Effector memory CD4-positive, alpha-beta T cell (primary cell): ENCODE measurements at places on chromosomes 1 and 21.

DNA sequence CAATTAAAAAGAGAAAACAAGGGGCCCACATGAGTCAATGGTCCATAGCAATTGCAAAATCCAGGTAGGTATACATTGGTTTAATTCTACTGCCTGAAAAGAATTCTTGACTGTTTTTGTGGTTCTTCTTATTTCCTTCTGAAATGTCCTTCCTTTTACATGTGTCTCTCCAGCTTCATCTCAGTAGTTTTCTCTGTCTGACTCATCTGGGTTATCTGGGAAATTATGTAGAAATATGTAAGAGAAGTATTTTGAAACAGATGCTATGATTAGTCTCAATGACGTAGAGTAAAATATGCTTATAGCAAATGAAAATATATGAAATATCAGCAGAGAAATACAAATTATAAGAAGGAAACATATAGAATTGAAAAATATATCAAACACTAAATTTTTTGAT, 953.2 kb downstream of the BRINP3 start:
- DNase-seq, result no peak

- DNase-seq, result no peak
Observed at GRCh38 chr1:112743174-112744008, 28.3 kb upstream of the PPM1J start.

DNA sequence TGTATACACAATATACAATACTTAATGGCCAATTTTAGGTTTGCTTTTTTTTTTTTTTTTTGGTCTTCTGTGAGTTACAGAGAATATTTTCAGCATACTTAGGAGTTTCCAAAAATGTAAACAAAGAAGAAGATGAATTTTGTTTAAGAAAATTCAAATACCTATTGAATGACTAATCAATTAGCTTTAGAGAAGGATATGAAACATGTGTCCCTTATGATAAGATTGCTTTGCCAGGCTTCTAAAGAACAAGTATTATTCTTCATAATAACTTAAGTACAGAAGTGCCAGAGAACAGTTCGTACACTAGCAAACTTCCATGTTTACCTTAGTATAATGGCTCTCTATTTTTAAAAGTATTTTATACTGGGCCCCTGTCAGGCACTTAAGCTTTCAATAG, 1191.0 kb upstream of the NCAM2 start:
- no peak for DNase-seq

DNA sequence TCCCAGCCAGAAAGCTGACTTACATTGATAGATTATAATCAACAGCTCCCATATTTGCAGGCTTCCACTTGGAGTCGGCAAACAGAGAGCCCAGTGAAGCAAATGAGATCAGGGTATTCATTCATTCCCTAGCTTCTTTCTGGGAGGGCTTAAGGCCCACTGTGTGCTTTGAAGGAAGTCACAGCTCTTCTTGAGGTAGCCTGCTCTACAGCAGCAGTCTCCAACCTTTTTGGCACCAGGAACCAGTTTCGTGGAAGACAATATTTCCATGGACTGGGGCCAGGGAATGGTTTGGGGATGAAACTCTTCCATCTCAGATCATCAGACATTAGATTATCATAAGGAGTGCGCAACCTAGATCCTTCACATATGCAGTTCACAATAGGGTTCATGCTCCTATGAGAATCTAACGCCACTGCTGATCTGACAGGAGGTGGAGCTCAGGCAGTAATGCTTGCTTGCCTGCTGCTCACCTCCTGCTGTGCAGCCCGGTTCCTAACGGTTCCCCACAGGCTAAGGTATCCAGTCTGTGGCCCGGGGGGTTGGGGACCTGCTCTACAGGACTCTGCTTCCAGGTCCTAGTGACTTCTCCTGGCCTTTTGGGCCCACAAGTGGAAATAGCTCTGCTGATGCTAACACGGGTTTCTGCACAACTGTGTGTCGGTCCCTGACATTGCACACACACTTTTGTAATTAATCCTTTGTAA, 13.7 kb upstream of the ADAM30 start:
- no peak for DNase-seq

DNA sequence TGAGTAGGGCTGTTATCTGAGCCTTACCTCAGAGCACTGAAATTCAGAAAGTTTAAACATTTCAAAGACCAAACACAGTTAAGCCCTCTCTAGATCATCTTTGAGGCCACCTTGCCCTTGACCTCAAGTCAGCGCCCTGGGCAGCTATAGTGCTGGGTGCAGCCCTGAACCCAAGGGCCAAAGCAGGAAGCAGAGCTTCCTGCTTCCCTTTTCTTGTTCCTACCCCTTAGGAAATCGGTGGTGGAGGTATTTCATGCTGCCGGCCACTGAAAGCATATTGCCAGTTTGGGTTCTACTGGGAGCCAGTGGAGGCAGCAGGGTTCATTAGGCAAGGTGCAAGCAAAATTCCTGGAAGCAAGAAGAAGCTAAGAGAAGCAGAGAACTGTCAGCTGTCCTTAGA, 26.1 kb downstream of the CD244 start:
- no peak for DNase-seq

DNA sequence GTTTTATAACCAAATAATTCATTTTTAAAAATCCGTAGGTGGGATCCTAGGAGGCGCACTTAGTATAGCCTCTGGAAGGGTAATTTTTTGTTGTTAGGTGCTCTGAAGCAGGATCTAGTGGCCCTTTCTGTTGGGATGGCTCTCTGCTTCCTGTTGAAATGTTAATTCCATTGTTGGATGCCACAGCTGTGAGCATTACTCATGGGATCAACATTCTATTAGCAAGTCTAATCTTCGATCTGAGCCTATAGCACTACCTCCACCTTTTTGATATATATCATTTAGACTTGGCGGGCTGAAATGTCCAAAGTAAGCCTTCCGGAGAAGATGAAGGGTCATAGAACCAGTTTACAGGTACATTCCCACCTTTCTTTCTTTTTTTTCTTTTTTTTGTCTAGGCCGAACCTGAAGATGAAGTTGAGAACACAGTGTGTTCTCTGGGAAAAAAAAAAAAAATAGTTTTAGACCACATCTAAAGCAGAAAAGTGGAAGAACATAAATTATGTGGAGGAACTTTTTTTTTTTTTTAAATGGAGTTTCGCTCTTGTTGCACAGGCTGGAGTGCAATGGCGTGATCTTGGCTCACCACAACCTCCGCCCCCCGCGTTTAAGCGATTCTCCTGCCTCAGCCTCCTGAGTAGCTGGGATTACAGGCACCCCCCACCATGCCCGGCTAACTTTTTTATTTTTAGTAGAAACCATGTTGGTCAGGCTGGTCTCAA, 1.4 kb downstream of the CXADR start:
- DNase-seq, result no peak

DNA sequence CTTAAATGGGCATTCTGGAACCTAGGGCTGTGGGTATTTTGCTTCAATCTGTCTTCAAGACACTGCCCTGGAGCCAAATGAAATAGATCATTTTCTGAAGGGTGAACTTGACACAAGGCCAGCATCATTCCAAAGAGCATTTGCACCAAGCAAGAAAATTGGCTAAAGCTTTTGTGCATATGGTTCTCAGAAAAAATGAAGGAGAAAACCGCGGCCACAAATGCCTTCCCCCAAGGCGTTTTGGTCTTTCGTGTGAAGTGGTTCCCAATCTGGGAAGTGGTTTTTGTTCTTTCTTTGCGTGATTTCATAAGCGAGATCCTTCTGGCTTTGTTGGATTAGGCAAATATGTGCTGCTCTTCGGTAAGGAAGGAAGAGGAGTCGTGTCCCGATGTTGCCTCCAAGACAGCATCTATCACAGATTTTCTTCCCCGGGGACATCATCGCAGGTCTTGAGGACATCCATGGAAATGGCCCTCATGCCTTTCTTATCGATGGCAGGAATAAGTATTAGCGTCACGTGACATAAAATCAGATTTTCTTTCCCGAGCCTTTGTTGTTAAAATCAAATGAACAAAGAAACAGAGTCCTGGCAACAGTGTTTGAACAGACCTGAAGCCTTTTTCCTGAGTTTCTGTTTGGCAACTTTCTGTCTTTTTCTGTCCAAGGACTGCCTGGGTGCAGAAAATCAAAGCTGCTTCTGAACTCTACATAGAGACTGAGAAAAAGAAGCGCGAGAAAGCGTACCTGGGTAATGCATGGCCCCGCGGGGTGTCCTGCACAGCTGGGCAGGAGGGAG, 31.0 kb downstream of the ATP5PO start:
- no peak for DNase-seq

- DNase-seq, result no peak
Observed at GRCh38 chr1:221840511-221841243, 98.8 kb upstream of the DUSP10 start.

- DNase-seq, result no peak
Observed at GRCh38 chr21:38319781-38320180, 63.0 kb downstream of the KCNJ15 start.
